ENCODE measurements at places on chromosomes 7 and 10.

DNA sequence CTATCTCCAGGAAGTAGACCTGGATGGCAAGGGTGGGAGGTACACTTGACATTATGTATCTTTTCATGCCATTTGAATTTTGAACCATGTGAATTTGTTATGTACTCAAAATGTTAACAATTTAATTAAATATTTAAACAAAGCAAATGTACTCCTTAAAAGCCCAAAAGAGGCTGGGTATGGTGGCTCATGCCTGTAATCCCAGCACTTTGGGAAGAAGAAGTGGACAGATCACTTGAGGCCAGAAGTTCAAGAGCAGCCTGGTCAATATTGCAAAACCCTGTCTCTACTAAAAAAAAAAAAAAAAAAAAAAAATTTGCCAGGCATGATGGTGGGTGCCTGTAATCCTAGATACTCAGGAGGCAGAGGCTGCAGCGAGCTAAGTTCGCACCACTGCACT is 136.9 kb upstream of the ASAH2 start:
- DNase-seq: no peak

DNA sequence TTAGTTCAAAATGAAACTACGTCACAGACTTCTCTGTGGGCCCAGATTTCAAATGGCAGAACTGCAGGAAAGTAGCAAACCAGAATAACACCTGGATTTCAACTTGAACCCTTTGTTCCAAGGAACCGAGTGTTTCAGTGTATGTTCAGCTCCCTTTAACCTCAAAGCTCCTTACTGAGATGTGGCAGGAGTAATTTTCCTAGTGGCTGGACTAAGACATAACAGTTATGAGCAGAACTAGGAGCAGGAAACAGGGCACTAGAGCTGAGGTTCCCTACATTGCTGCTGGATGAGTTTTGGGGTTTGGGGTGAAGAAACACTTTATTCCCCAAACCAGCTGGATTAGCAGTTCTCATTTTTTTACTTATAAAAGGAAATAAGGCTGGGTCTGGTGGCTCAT is 50.1 kb downstream of the NSUN6 start:
- DNase-seq: no peak

GRCh38 chr10:77927402-77928246 is 1.1 kb upstream of the DLG5 start:
- no peak for DNase-seq

GRCh38 chr7:28378574-28379149 is 33.7 kb upstream of the CREB5 start:
- DNase-seq: no peak

DNA sequence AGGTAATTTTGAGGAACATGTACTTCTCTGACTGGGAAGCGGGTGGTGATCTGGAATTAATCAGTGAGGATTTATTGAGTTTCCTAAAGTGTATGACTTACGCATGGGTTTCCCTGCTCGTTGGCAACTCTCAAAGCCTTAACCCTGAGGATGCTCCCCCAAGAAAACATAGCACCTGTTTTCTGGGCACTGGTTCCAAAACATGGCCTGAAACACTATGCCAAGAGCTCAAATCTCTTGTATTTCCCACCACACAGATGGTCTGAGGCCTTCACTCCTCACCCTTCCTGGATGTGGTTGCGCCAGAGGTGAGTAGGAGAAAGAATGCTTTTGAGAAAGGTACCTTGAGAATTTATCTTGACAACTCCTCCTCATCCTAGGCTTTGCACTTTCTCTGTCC is 250.4 kb downstream of the FZD1 start:
- DNase-seq: no peak

DNA sequence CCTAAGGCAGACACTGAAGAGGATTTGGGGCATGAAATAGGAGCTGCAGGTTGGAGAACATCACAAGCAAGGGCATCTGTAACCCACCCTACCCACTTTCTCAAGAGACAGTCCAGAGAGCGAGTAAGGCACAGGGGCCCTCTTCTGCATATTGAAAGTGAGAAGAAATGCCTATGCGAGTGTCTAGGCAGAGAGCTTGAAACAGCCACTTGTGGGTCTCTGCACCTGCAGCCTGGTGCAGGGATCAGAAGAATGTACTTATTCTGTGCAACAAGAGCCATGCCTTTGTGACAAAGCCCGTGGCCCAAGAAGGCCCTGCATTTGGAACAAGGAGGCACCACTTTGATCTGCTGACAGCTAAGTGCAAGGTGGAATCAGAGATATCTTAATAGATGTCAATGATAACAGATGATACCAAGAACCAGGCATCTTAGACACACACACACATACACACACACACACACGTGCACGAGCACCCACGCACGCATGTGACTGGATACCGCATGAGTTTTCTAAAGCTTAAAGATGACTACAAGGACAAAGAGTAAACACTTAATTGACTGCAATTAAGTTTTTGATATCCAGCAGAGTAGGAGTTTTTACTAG is 89.3 kb downstream of the NPSR1 start:
- no peak for DNase-seq

- DNase-seq: no peak
These were observed 55.2 kb downstream of the FHIP2A start for GRCh38 chr10:114876602-114877300.

DNA sequence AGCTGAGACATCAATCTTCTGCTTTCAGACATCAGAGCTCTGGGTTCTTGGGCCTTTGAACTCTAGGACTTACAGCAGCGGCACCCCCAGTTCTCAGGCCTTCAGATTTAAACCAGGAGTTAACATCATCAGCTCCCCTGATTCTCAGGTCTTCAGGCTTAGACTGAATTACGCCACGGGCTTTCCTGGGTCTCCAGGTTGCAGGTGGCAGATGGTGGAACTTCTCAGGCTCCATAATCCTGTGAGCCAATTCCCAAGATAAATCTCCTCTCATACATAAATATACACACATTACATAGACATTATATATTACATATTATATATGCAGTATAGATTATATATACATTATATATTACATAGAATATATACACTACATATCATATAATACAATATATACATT is 408.9 kb upstream of the AUTS2 start:
- no peak for DNase-seq

GRCh38 chr10:49187044-49187484 is 1.1 kb downstream of the TMEM273 start:
- no peak for DNase-seq

DNA sequence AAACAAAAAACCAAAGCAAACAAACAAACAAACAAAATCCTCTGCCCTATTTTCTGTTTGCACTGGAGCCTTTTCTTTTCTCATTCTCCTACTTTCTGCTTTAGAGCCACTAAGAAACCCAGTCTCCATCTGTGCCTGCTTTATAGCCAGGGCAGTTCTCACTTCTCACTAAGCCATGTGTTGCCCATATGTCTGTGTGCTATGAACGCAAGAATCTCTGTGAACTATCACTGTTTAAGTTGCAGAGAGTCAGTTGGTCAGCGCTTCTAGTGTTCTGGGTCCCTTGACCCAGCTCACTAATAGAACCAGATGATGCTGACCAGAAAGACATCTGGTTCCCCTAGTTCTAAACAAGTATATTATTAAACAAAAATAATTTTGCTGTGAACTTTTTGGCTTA is 81.4 kb downstream of the FAM185A start:
- DNase-seq: no peak

- no peak for DNase-seq
These were observed 549 bp downstream of the GPNMB start for GRCh38 chr7:23247046-23247602.

DNA sequence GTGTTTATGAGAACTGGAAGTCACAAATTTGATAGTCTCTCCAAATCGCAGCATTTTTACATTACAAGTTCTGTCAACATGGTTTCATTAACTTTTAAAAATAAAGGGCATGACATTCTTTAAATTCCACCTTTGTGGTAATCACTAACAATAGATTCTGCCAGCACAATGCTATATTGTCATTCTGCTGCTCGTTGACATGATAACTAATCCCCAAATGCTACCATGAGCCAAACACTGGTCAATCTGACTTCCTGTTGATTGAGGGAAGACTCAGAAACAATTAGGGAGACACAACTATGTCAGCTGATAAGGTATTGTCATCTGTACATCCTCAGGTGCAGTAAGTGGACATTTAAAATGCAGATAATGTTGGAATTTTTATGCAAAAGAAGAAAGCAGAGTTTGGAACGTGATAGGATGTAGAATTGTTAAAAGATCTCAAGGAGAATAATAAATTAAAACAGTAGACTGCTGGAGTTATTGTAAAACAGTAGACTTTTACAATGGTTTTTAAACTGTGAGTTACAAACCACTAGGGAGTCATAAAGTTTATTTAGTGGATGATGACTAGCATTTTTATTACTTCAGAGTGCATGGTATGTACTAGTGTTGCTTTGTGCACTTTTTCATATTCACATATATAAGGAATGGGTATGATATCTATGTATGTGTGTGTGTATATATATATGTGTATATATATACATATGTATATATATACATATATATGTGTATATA is 126.4 kb upstream of the DKK1 start:
- no peak for DNase-seq

- DNase-seq: peak; percentile 17
These were observed 988 bp upstream of the EN2 start for GRCh38 chr7:155456738-155457543.

DNA sequence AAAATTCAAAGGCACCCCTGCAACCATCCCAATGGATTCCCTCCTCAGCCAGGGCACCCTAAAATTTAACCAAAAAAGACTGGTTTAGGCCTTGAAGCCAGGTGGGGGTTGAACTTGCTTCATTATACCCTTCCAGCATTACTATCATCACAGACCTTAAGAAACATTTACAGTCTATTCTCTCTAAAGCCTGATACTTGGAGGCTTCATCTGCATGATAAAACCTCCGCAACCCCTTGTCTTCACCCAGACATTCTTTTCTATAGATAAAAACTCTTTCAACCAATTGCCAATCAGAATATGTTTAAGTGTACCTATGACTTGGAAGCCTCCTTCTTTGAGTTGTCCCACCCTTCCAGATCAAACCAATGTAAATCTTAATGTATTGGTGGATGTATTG is 17.9 kb downstream of the AVL9 start:
- no peak for DNase-seq

GRCh38 chr7:8152489-8153192 is 109.3 kb downstream of the ICA1 start:
- DNase-seq: no peak

- DNase-seq: no peak
These were observed 41.1 kb upstream of the CNPY1 start for GRCh38 chr7:155587486-155587885.

DNA sequence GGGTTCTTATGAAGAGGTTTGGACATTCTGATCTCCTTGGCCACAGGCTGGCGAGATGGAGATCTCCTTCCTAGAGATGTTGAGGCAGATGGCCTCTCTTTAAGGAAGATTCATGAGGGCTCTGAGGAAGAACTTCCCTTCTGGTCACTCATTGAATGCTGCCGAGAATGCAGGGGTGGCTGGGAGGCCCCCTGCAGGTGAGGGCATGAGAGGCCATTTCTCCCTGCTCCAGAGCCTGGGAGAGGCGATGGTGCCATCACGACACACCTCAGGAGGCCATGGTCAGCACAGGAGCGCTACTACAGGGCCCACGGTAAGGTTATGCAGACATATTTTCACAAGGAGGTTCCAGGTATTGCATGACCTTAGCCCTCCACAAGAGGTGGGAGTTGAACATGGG is 40.2 kb downstream of the CXCL12 start:
- DNase-seq: no peak

GRCh38 chr10:88243202-88243744 is 339.8 kb downstream of the RNLS start:
- no peak for DNase-seq

DNA sequence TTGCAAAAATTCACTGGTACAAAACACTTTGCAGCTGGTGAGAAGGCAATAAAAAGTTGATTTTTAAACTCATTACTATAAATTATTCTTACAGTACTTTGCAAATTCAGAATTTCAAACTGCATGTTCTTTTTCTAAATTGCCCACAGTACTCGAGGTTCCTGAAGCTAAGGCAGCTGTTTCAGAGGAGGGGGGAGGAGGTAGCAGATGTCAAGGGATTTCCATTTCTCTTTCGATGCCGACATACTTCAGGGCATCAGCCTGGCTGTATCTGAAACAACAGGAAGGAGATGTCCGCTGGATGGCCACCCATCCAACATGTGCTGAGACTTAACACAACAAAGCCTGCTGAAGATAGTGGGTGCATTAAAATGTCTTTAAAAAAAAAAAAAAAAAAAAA is 76.7 kb downstream of the EZH2 start:
- DNase-seq: no peak

DNA sequence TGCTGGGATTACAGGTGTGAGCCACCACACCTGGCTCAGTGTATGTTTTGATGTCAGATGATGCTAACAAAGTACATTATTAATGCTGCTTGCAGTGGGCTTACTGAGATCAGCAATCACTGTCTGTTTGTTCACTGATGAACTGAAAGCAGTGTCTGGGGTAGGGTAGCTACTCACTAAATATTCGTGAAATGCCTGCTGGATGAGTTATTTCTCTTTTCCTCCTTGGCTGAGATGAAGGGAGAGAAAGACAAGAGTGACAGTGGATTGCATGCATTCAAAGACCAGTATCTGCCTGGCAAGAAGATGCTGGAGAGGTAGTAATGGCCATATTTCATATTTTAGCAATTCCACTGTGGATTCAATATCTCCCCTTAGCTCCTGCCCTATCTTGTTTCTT is 32.3 kb downstream of the FAM107B start:
- no peak for DNase-seq

Measured in stimulated activated CD4-positive, alpha-beta T cell treated with anti-CD3 and anti-CD28 coated beads, TNF-alpha, amount 100 ng/mL, for 4 hours (primary cell).